ENCODE measurements at places on chromosomes 7 and 10.

DNA sequence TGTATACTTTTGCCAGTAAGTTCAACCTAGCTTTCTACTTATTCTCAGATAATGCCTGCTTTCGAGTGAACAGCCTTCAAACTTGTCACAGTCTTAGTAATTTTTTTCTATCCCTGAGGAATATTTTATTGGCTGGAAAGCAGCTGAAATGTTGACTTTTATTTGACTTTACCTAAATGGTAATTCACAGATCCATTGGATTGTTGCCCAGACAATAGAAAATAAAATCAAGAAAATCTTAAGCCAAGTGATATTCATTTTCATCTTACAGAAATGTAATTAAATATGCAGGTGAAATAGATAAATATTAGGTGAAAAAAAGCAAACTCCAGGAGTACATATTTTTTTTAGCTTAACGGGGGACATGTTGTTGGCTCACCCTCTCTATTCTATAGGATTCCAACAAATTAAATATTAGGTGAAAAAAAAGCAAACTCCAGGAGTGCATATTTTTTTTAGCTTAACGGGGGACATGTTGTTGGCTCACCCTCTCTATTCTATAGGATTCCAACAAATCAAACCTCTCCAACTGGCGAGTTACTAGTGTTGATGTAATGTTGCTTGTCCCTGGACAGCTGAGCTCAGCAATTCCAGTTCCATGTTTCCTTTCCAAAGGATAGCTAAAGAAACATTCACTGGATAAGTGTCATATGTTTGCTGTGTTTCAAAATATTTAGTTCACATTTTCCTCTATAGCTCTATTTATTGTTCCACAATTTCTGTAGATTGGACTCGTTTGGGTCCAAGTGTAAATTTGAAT is 4.2 kb downstream of the TMEM26 start:
- no peak for DNase-seq

- DNase-seq = no peak
Measured at GRCh38 chr10:82377608-82378007, 502.6 kb downstream of the NRG3 start.

DNA sequence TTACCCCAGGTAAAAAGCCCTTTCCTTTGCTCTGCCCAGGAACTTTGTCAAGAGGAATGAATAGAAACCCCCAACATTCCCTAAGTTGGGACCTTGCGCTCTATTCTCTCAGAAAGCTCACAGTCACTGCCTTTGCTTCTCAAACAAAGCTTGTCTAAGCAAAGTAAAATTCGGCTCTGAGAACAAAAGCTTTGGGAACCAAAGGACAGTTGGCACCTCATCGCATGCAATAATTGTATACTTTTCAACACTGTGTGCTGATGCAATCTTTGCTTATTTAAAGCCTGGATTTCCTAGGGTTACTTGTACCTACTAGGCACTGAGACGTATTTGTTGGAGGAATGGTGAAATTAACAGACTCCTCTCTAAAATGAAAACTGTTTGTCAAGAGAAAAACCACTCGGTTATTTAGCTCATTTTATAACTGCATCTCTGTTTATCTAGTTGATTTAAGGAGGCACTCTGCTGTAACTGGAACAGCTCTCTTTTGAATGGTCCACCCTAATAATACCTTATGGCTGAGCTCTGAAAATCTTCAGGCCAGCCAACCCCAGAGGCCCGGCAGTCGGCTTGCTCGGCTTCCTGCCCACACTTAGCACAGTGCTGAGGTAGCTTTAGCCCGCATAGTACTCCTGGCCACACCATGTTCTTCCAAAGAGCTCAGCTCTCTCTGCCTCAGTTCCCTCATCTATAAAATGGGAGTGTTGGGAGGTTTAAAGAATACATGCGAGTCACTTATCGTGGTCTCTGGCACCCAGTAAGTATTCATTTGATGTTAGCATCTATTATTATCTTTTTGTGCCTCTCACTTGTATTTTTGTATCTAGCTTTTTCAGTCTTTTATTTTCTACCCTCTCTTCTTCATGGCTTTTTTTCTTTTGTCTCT is 80.2 kb upstream of the PRR15 start:
- no peak for DNase-seq

DNA sequence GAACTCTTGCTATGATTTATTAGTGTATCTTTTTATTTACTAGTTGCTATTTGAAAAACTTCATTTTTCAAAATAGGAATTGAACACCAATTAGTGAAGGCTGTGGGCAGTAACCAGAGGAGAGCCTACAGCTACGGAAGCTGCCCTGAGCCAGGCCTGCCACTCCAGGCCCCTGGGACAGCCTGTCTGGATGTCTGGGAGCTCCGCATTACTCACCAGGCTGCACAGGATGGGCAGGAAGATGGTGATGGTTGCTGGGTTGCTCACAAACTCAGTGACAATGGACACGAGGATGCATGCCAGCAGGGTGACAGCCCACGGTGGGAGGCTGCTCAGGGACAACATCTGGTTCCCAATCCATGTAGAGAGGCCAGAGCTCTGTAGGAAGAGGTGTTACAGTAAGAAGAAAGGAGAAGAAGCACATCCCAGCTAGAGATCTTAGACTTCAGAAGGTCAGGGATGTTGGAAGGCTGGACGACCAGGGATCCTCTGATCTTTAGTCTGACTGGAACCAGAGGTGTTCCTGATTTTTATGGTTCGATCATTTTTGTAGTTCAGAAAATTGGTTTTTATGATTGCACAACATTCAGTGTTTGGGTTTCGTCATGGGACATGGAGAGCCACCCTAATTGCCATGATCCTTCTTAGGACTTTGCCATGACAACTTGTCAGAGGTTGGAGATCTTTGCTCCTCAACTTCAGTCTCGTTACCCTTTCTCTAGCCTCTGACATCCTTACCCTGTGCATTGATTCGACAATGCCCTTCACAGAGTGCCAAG is 23.2 kb downstream of the STMP1 start:
- DNase-seq = no peak

DNA sequence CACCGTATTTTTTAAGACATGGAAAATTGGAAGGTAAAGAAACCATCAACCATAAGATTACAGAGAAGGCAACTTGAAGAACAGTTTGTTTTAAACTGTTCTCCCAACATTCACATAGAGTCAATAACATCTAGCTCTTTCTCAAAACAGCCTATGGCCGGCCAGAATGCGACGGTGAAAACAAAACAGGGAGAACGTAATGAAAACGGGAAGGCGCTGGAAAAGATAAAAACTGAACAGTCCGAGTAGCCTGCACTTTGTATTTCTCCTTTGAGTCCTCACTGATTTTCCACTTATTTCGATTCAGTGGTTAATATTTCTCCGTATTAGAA is 637 bp downstream of the MICU1 start:
- DNase-seq = no peak
